ENCODE measurements at places on chromosomes 1 and 21. TPM values are rescaled to one million over a fixed set of nuclear protein-coding genes. Genes with fewer than 3 reads are reported as not detected.

ANKRD34A gene
- under 0.01 TPM for total RNA-seq

IRF6 gene
- 0.51 TPM for total RNA-seq

NMNAT2 gene
- 0.51 TPM for total RNA-seq

C1orf50 gene
- 3.7 TPM for total RNA-seq

RAB13 gene
- total RNA-seq: 35.4 TPM

HRNR gene
- not detected for total RNA-seq

AVPR1B gene
- not detected for total RNA-seq

FTCD gene
- total RNA-seq: 0.13 TPM

USH2A gene
- not detected for total RNA-seq

Data from dermis microvascular lymphatic vessel endothelial cell (primary cell).